ENCODE measurements at places on chromosomes 2 and 18.
A peak's percentile ranks its signal among the peaks of the same experiment; 100 is the strongest.

- no peak for DNase-seq
These were observed 48.4 kb downstream of the PLEKHB2 start for GRCh38 chr2:131153529-131153928.

- no peak for DNase-seq
These were observed 290.7 kb upstream of the SLC14A2 start for GRCh38 chr18:45324495-45325113.

DNA sequence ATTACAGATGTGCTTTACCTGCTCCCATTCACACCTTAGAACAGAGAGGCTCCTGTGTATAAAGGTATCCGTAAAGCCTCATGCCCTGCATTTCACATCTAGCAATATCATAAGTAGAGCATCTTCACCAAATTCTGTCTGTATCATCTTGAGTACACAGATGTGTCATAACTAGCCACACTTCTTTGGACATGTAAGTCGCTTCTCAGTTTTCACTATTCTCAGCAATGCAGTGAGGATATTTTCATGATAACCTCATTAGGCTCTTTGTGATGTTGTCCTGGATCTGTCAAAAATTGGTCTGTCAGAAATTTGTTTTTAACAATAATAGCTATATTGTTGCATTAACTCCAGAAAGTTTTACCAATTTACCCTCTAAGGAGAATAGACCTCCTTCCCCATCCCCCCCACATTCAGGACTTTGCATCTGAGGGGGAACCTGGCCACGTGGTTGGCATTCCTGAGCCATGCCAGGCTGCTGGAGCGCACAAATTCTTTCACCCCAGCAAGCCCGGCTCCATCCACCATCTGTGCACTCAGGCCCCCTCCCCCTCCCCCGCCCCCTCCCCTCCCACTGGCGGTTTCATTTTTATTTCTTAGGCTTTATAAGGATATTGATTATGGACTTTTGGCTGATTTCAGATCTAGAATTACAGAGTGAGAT, 34.1 kb downstream of the AGAP1 start:
- no peak for DNase-seq

GRCh38 chr2:132729522-132729921, 59.5 kb upstream of the LYPD1 start:
- DNase-seq = no peak

DNA sequence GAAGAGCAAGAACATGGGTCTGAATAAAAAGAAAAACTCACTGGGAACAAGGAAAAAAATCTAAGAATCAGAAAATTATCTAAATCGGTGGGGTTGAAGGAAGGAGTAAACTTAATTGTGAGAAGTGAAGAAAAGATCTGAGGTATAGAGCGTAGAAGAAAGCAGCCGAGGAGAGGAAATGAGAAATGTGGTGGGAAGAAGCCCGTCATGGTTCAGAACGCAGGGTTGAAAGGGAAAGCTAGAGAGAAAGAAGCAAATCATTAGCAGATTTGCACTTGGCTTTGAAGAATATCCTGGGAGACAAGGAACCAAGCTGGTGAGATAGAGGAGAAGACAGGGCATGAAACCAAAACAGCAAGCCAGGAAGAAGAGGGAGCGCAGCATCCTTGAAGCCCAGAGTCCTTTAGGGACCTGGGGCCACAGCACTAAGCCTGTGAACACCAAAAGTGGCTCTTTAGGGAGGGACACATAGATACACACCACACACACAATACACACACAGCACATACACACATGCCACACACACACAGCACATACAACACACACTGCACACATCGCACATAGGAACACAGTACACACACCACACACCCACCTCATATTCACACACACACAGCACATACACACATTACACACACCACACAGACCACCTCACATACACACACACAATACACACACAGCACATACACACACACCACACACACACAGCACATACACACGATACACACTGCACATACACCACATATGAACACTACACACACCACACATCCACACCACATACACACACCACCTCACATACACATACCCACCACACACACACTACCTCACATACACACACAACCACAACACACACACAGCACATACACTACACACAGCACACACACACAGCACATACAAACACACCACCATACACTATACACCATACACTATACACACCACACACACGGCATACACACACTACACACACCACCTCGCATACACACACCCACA, 274.6 kb downstream of the ETAA1 start:
- DNase-seq = no peak

- no peak for DNase-seq
These were observed 117.3 kb upstream of the ZFP36L2 start for GRCh38 chr2:43343573-43344304.

DNA sequence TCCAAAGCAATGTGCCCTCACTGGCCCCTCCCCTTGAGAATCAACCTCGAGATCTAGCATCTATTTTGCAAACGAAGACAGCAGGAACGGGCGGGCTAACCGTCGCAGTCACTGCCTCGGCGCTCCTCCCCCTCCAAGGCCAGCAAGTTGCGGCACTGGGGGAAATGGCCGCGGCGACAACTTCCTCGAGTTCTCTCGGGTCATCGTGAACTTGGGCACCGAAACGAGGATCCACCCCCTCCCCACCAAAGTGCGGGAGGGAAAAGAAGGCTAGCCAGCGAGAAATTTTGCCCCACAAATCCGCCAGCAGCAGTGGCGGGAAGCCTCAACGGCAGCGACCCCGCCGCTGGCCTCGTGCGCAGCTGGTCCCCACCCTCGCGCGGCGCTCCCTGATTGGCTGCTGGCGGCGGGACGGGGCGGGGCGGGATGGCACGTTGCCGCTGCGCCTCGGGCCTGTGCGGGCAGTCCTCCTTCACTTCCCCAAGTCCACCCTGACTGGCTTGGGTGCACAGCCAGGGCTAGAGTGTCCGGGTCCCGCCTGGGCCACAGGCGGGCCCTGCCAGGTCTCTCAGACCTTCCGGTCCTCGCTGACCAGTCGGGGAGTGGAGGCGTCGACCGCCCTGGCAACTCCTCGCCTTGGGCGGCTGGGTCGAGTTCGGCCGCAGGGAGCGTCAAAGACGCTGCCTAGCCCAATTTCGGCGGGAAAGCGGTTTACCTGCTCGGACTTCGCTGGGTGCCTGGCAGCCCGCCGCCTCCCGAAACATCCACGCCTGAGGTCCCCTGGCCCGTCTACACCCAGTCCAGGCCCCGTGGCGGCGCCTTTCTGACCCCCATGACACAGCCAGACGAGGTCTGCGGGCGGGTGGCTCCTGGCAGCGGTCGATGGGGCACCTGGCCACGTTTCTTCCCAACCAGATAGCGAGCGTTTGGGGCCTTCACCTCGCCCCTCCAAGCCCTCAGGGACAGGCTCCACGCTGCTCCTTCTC, at the start of gene BOLL:
Gene BOLL, minus strand, starts transcription at position 364 of the 986 bp plus-strand sequence. CDS start 3,469 bp downstream, outside the sequence.
- no peak for DNase-seq

GRCh38 chr2:22748909-22749308, 636.1 kb upstream of the KLHL29 start:
- DNase-seq = no peak

DNA sequence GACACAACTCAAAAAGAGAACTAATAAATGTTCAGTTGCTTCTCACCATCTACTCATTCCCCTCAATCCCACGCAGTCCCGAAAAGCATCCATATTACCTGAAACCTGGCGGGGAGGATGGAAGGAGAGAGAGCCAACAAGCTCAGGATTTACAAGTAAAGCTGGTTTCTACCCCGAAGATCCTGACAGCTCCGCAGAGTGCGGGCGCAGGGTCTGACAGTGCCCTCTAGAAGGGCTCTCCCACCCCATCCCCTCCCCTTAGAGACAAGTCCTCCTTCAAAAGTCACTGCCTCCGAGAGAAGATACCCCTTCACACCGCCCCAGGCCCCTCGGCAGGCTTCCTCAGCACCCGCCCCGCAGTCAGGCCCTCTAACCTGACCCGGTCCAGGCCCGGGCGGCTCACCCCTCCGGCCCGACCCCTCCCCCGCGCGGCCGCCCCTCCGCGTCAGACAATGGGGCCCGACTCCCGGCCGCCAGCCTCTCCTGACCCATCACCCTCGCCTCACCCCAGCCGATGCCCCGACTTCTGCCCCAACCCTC, 550 bp downstream of the RAB1A start:
- DNase-seq = peak; percentile 5

DNA sequence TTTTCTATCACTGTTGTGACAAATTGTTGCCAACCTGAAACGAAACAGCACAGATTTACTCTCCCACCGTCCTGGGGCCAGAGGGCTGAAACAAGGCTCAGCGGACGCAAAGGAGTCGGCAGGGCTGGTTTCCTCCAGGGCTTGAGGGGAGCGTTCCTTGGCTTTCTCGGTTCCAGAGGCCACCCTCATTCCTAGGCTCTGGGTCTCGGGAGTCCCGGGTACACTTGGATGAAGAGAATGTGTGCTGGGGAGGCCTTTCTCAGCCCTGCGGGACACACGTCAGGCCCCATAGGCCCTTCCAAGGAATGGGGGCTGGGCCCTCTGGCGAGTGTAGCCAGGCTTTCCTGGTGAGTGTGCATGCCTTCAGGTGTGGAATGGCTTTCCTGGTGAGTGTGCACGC, 287.3 kb upstream of the HS6ST1 start:
- no peak for DNase-seq

- no peak for DNase-seq
These were observed 76.4 kb upstream of the DYNC1I2 start for GRCh38 chr2:171610824-171611223.

- no peak for DNase-seq
These were observed 155.0 kb downstream of the ARHGAP15 start for GRCh38 chr2:143284087-143284675.

- DNase-seq = no peak
These were observed at the start of gene PSMA8 for GRCh38 chr18:26133652-26134051. TSS of gene PSMA8 (plus strand) at chr18:26133869. CDS start at chr18:26133966, 97 bp downstream.

- no peak for DNase-seq
These were observed 50.7 kb downstream of the BCL2L11 start for GRCh38 chr2:111171337-111171930.

All from stimulated activated CD8-positive, alpha-beta memory T cell treated with anti-CD3 and anti-CD28 coated beads, Interleukin-7, amount 100 ng/mL, for 1 hour (primary cell).